WTC11 (cell line): ENCODE measurements at places on chromosomes 3 and 15. TPM values are rescaled to one million over a fixed set of nuclear protein-coding genes. Genes with fewer than 3 reads are reported as not detected.

GOLGA6L7 gene
- total RNA-seq, result not detected in 3 replicates

SLC15A2 gene
- total RNA-seq, result 2.4 to 3.8 TPM (median 3.4 TPM) in 3 replicates

VIPR1 gene
- 7.1 to 9.4 TPM (median 7.2 TPM) in 3 replicates for total RNA-seq

GOLGA6B gene
- total RNA-seq, result 0.73 to 1.9 TPM (median 0.85 TPM) in 3 replicates

LIPH gene
- total RNA-seq, result 0.07 to 0.27 TPM (median 0.11 TPM) in 3 replicates

POPDC2 gene
- 0.48 to 0.64 TPM (median 0.53 TPM) in 3 replicates for total RNA-seq

FSD2 gene
- total RNA-seq, result not detected in 3 replicates

SPRED1 gene
- 35.9 to 37.1 TPM (median 36.1 TPM) in 3 replicates for total RNA-seq

RLBP1 gene
- total RNA-seq, result not detected in 3 replicates

ALAS1 gene
- 39.1 to 43.0 TPM (median 39.4 TPM) in 3 replicates for total RNA-seq

TNFSF10 gene
- 0.22 to 0.39 TPM (median 0.27 TPM) in 3 replicates for total RNA-seq

RHCG gene
- total RNA-seq, result 0.23 to 0.37 TPM (median 0.31 TPM) in 3 replicates

BTLA gene
- total RNA-seq, result 0.14 to 0.37 TPM in 2 of 3 replicates, not detected in the other

LTK gene
- 0.27 to 0.66 TPM (median 0.53 TPM) in 3 replicates for total RNA-seq

CNTN4 gene
- not detected in 3 replicates for total RNA-seq

SLC22A14 gene
- 0.09 TPM in 1 of 3 replicates, not detected in the others for total RNA-seq

GRAMD1C gene
- 2.6 to 3.5 TPM (median 2.8 TPM) in 3 replicates for total RNA-seq

PARP15 gene
- total RNA-seq, result 0.15 to 0.39 TPM (median 0.37 TPM) in 3 replicates

CCR5 gene
- total RNA-seq, result 0.09 TPM in 1 of 3 replicates, not detected in the others

KBTBD8 gene
- total RNA-seq, result 14.5 to 15.7 TPM (median 15.0 TPM) in 3 replicates

GADL1 gene
- 0.05 to 0.18 TPM (median 0.15 TPM) in 3 replicates for total RNA-seq

EFCAB12 gene
- total RNA-seq, result 0.16 to 0.34 TPM (median 0.20 TPM) in 3 replicates

SNTN gene
- not detected in 3 replicates for total RNA-seq

SOX14 gene
- total RNA-seq, result 0.34 to 0.78 TPM (median 0.70 TPM) in 3 replicates

DUOXA2 gene
- 0.11 TPM in 1 of 3 replicates, not detected in the others for total RNA-seq

SPSB4 gene
- 19.4 to 19.7 TPM (median 19.6 TPM) in 3 replicates for total RNA-seq

PCOLCE2 gene
- 13.5 to 13.7 TPM (median 13.7 TPM) in 3 replicates for total RNA-seq
